Astrocyte of the hippocampus (primary cell): ENCODE measurements at places on chromosomes 12 and 14.

DNA sequence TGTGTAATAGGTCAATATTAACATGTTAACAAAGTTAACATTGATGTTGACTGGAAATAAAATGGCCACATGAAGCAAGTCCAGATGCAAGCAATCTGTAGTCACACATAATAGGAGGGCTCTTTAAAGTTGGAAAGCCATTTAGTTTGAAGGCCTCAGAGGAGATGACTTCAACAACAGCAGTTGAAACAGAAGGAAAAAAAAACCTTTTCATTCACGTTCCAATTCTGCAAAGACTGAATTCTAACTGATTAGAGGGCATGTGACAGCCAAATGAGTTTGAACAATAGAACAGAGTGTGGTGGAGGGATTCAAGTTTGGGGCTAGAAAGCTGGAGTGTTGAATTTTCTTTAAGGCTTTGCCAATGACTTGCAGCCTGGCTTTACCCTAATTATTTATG, 41.5 kb upstream of the DAAM1 start:
- DNase-seq: peak; percentile 32

DNA sequence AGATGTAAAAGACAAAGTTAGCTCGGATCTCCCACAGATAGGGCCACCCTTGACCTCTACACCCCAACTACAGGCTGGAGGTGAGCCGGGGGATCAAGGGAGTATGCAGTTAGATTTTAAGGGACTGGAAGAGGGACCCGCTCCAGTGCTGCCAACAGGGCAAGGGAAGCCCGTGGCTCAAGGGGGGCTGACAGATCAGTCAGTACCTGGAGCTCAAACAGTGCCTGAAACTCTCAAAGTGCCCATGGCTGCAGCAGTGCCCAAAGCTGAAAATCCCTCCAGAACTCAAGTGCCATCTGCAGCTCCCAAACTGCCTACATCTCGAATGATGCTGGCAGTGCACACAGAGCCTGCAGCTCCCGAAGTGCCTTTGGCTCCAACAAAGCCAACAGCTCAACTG, 10.4 kb downstream of the NYNRIN start:
- DNase-seq: no peak

DNA sequence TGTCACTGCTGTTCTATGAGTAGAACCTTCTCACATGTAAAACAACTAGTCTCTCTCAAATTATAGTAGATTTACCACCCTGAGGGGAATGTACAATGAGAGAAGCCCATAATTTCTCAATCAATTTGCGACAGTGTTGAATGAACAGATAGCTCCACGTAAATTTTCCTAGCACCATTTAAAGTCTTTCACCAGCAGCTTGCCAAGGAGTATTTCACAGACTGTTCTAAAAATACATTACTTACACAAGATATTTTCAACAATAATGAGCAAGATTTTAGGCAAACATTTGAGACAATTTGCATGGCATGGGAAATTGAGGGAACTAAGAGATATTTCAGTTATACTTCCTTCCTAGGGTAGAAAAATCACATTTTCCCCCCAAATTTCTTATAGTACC, 151.6 kb downstream of the KICS2 start:
- no peak for DNase-seq

DNA sequence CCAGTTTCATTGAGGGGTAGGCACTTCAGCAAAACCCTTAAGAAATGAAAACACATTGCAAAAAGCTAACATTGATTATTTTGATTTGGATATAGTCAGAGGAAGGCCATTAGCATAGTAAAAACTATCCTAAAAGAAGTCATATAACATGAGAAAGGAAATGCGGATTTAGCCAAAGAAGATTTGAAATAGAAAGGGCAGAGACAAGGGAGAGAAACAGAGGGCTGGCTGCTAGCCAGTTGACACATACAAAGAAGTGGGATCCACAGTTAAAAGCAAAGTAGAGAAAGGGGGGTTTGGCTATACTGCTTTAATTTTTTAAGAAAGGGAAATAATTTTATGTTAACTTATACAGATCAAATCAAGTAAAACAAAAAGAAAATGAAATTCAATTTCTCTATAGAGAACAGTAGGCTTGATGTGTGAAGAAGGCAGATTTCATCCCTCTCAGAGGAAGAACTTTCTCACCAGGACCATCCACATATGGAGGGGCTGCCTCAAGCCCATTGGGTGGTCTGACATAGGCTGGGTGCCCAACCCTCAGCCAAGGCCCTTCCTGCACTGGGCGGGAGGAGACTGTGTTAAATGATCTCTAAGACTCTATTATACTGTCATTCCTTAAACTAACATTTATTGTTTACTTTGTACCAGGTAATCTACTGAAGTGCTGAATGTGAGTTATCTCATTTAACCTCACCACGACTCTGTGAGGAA, 420.3 kb downstream of the CCDC91 start:
- peak; percentile 5 for DNase-seq

GRCh38 chr12:41049033-41049432, 139.1 kb upstream of the PDZRN4 start:
- DNase-seq: no peak

DNA sequence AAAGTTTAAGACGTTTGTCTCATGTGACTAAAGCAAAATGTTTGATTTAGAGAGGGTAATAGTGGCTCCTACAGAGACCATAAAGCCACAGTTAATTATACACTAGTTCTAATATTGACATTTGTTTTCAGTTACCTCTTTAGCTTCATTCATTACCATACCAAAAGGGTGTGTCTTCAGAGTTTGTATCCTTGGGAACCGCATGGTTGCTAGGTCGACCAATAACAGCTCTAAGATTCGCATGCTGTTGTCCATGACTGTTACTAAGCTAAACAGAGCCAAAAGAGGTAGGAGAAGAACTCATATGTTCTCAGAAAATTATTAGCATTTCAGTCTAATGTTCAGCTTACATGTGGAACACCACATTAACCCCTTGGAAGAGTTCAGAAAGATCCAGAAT, 36.2 kb upstream of the ETNK1 start:
- DNase-seq: no peak

GRCh38 chr14:54427871-54428270, 13.3 kb downstream of the CNIH1 start:
- no peak for DNase-seq

DNA sequence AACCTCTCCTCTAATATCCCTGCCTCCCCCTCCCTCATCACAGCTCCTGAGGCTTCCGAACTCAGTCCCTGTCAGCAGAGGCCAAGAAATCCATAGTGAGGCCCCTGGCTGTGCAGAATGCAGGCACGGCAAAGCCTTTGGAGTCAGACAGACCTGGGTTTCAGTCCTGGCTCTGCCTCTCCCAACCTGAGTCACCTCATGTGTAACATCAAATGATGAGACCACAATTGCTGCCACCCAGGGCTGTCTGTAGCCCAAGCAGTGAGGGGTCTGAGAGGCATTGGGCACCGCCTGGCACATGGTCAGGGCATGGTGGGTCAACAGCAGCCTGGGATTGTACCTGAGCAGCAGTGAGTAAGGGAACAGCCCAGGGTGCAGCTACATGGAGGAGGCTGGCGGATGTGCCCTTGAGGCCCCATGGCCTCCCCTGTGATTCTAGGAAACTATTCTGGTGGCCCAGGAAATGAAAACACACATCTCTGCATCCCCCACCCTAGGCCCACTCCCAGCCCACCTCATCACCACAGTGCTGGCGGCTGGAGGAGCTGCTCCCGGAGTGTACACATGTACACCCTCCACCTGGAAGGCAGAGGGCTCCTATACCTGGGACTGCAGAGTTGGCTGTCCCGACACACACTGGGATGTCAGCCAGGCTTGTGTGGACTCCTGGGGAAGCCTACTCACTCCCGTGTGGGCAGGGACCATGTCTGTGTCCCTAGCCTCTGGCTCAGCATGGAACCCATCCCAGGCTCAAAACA, 7.7 kb downstream of the ANKRD33 start:
- DNase-seq: no peak

GRCh38 chr14:99382781-99383471, 97.7 kb downstream of the SETD3 start:
- peak; percentile 33 for DNase-seq

DNA sequence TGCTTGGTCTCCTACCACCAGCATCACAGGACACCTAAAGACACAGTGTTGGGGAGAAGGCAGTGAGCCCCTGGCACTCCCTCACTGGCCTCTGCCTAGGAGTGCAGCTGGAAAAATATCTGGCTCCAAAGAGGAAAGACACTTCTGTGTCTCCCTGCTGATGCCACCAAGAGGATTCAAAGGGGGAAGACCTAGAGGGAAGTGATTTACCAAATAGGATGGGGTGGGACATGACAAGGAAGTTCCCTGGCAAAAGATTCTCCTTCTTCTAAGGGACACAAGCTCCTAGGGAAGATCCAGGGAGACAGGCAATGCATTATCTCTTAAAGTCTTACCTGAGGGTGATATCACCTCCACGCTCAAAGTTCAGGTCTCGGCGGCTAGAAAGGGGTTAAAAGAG, 6.1 kb downstream of the NDRG2 start:
- DNase-seq: no peak

- DNase-seq: peak; percentile 79
Measured at GRCh38 chr14:62143245-62143644, 381.0 kb downstream of the SNAPC1 start.

- no peak for DNase-seq
Measured at GRCh38 chr14:27557445-27557844, 959.6 kb upstream of the NOVA1 start.

DNA sequence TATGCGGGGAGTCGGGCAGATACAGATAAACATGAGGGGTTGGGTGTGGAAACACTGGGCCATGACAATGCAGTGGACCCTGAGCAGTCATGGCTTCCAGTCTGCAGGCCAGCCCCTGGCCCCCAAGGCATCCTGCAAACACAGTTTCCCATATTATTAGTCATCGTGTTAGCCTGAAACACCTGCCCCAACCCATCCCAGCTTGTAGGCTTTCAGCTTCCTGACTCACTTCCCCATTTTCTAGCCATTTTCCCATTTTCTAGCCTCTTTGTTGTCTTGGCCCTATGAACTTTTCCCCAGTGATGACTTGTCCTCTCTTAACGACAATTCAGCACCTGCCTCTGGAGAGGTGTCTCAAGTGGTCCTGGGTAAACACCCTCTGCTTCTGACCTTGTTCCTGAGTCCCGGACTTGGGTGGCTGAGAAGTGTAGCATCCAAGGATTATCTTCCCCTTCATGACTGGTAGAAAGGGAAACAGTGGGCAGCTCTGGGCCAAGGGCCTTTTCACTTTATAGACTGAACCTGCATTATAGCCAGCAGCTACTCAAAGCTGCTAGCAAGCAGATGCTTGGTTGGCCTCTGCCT, 4.3 kb upstream of the PGF start:
- no peak for DNase-seq

GRCh38 chr12:43758247-43758727, 303 bp downstream of the PUS7L start:
- DNase-seq: peak; percentile 57

GRCh38 chr12:6842075-6842474, 1.4 kb downstream of the GNB3 start:
- DNase-seq: no peak
